ENCODE measurements at places on chromosomes 12 and 14.

- no peak for DNase-seq
Observed at GRCh38 chr12:50518090-50518489, 13.3 kb downstream of the DIP2B start.

DNA sequence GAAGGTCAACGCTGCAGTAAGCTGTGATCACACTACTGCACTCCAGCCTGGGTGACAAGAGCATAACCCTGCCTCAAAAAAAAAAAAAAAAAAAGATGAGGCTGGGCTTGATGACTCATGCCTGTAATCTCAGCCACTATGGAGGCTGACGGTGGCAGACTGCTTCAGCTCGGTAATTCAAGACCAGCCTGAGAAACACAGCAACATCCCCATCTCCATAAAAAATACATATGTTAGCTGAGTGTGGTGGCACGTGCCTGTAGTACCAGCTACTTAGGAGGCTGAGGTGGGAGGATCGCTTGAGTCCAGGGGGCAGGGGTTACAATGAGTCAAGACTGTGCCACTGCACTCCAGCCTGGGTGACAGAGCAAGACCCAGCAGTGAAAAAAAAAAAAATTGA lies 50.4 kb downstream of the GXYLT1 start:
- peak; percentile 13 for DNase-seq

GRCh38 chr14:104665657-104666522 lies 23.5 kb upstream of the INF2 start:
- peak; percentile 30 for DNase-seq

- DNase-seq, result no peak
Observed at GRCh38 chr14:51744372-51745130, 92.8 kb downstream of the FRMD6 start.

- DNase-seq, result no peak
Observed at GRCh38 chr12:55824726-55825125, 4.7 kb downstream of the DNAJC14 start.

GRCh38 chr14:101248840-101249675 lies 312.2 kb upstream of the DIO3 start:
- DNase-seq, result no peak

DNA sequence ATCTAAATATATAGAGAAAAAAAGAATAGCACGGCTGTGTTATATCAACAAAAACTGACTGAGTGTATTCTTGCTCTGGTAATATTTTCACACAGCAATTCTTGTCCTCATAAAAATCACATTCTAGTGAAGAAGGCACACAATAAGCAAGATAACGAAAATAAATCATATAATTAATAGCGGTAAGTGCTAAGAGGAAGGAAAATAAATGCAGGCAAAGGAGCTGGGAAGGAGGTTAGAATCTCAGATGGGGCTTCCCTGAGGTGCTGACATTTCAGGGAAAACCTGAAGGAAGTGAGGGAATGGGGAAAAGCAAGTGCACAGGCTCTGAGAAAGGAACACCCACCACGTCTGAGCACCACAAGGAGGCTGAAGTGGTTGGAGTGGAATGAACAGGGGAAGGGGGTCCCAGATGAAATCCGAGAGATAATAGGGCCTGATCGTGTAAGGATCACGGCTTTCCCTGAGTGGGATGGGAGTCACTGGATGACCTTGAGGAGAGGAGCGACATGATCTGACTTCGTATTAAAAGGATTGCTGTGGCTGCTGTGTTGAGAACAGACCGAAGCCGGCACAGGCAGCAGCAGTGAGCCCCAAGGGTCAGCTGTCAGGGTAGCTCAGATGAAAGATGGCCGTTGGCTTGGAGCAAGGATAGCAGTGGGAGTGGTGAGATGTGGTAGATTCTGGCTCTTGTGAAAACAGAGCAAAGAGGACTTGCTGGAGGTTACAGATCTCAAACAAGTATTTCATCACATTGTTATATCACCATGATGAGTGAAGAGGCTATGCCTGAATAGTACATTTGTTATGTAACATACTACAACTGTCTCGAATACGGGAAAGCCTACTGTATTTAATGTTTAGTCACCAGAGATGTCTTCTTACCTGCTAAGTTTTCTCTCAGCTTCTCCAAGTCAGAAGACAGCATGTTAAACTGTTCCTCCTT lies 67.1 kb upstream of the VPS33A start:
- DNase-seq, result no peak

GRCh38 chr14:27435923-27436670 lies 838.3 kb upstream of the NOVA1 start:
- no peak for DNase-seq

Measured in mammary epithelial cell (primary cell).